ENCODE measurements at places on chromosomes 3 and 15. TPM values are rescaled to one million over a fixed set of nuclear protein-coding genes. Genes with fewer than 3 reads are reported as not detected.

- ATAC-seq: no peak
- no peaks in the 10 kb centered on the region for H3K27me3 ChIP-seq
- H3K4me1 ChIP-seq: no peaks in the 10 kb centered on the region
- H3K4me3 ChIP-seq: no peak overlapping the region
- H3K36me3 ChIP-seq: no peaks in the 10 kb centered on the region
These were observed 211.2 kb upstream of the STRIT1 start for GRCh38 chr3:155504682-155505081.

GRCh38 chr3:193729601-193730000 lies 136.6 kb downstream of the OPA1 start:
- no peaks in the 10 kb centered on the region for H3K36me3 ChIP-seq
- H3K27me3 ChIP-seq: no peaks in the 10 kb centered on the region
- no peak overlapping the region for H3K27ac ChIP-seq
- no peak overlapping the region for H3K4me3 ChIP-seq
- no peak for ATAC-seq

The COL8A1 gene
- not detected for total RNA-seq

- peak overlapping the region; percentile 49 for H3K4me3 ChIP-seq
- H3K36me3 ChIP-seq: peaks cover 99% of the 10 kb centered on the region
- no peaks in the 10 kb centered on the region for H3K27me3 ChIP-seq
- H3K27ac ChIP-seq: peak overlapping the region; percentile 79
- no peak for ATAC-seq
- peaks cover 69% of the 10 kb centered on the region for H3K4me1 ChIP-seq
These were observed 556.6 kb downstream of the FOXP1 start for GRCh38 chr3:71026634-71027578.

- peak overlapping the region; percentile 30 for H3K27ac ChIP-seq
- H3K4me1 ChIP-seq: peaks cover 42% of the 10 kb centered on the region
- no peaks in the 10 kb centered on the region for H3K27me3 ChIP-seq
- peak overlapping the region; percentile 26 for H3K4me3 ChIP-seq
- H3K36me3 ChIP-seq: no peaks in the 10 kb centered on the region
These were observed 3.6 kb downstream of the ZBTB38 start for GRCh38 chr3:141371882-141372281.

DNA sequence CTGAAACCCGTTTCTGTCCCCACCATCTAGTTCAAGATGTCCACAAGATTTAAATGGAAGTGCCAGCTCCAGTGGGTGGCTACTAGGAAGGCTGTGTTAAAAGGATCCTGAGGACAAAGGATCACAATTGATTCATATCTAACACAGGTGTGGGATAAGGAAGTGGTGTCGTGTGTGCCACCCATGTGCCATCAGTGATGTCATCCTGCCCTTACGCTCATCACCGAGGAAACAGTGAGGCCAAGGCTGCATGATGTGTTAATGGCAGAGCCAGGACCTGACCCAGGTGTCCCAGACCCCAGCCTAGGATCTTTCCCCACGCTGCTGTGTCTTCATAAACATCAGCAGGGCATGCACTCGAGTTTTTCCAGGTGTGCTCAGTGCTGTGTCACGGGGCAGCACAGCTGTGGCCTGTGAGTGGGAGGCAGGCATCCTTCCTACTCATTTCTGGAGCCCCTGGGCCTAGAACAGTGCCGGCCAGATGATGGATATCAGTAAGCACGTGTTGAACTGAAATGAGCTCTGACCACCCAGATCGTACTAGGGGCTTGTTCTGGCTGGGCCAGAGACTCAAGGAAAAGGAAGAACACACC lies 10.6 kb upstream of the TGM5 start:
- H3K36me3 ChIP-seq: no peaks in the 10 kb centered on the region
- no peak overlapping the region for H3K4me3 ChIP-seq
- ATAC-seq: peak; percentile 57
- no peak overlapping the region for H3K27ac ChIP-seq
- peaks cover 21% of the 10 kb centered on the region for H3K27me3 ChIP-seq

DNA sequence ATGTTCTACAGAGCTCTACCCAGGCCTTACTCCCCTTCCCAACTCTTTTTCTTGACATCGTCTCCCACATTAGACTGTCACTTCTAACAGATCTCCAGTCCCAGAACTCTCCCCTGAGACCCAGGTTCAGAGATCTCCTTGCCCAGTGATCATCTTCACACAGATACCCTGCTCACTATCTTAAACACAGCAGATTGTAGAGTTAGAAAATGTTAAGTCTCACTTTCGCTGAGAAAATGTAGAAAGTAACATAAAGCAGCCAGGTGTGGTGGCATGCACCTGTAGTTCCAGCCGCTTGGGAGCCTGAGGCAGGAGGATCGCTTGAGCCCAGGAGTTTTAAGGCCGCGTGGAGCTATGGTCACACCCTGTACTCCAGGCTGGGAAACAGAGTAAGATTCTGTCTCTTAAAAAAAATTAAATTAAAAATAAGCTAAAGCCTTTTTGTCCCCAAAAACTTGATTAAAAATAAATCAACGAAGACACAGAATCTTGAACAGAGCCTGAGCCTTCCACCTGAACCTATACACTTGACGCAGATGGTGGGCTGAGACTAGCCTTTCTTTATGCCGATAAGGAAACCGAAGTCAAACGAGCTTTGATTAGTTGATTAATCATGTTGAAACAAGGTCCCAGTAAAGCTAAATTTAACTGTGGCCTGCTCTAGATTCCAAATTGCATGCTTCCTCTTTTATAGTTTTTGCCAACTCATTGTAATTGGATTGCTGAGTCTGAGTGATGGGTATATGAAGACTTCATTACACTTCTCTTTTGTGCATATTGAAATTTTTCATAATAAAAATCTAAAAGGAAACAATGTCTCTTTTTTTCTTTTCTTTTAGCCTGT lies 31.3 kb upstream of the BLM start:
- peak; percentile 5 for ATAC-seq
- H3K36me3 ChIP-seq: no peaks in the 10 kb centered on the region
- no peaks in the 10 kb centered on the region for H3K27me3 ChIP-seq
- peak overlapping the region; percentile 91 for H3K27ac ChIP-seq
- peak overlapping the region; percentile 63 for H3K4me3 ChIP-seq

DNA sequence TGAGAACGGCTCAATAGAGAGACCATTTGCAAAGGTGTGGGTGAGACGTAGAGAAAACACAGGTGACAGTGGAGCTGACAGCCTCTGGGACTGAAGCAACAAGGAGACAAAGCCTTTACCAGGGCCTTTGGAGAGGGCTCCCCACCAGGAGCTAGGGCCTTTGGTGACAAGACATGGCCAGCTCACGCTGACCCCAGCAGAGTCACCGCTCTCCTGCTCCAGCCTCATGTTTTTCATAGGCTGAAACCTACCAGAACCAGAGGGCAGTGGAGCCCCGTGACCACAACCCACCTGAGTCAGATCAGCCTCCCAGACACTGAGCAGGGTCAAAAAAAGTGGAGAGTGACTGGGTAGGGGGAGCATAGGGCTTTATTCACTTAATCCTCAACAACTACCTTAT lies 214.7 kb downstream of the SHQ1 start:
- ATAC-seq: peak; percentile 72
- H3K4me3 ChIP-seq: peak overlapping the region; percentile 50
- H3K36me3 ChIP-seq: no peaks in the 10 kb centered on the region
- H3K27me3 ChIP-seq: peaks cover 8% of the 10 kb centered on the region
- H3K27ac ChIP-seq: peak overlapping the region; percentile 85

GRCh38 chr3:141578202-141578973 lies 91.6 kb downstream of the RASA2 start:
- no peak overlapping the region for H3K27ac ChIP-seq
- ATAC-seq: no peak
- no peaks in the 10 kb centered on the region for H3K27me3 ChIP-seq
- peaks cover 9% of the 10 kb centered on the region for H3K4me1 ChIP-seq
- H3K4me3 ChIP-seq: no peak overlapping the region
- peaks cover 94% of the 10 kb centered on the region for H3K36me3 ChIP-seq

DNA sequence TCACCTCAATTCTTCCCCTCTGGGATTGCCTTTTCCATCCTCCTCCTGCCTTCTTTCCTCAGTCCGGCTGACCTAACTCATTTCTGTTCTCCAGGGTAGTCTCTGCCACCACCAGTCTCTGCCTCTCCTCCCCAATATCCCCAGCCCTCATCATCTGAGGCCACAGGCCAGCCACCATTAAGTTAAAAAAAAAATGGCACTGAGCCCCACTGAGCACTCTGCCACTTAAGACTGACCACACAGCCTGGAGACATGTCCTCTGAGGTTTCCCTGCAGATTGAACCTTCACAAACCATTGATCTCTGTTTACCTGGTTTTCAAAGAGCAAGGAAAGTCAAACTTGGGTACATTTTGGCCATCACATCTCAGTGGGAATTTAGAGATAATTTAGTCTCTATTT lies 13.6 kb downstream of the LRRC2 start:
- ATAC-seq: no peak
- H3K4me3 ChIP-seq: no peak overlapping the region
- no peaks in the 10 kb centered on the region for H3K27me3 ChIP-seq
- no peaks in the 10 kb centered on the region for H3K36me3 ChIP-seq
- H3K27ac ChIP-seq: no peak overlapping the region

DNA sequence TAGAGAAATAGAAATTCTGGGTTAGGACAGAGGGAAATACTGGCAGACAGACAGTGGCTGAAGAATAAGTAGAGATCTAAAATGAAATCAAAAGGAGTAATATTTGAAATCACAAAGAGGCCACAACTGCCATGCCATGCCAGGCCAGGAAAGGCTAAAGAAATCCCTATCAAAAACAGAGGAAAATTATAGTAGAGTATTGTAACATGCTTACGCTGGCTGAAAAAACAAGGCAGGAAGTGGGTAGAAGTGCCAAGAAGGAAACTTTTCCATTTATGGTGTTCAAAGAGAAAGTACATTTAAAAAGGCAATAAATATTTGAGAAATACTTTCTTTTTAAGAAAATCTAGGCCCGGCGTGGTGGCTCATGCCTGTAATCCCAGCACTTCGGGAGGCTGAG lies 415.7 kb downstream of the PLCL2 start:
- no peaks in the 10 kb centered on the region for H3K36me3 ChIP-seq
- H3K4me3 ChIP-seq: peak overlapping the region; percentile 54
- H3K4me1 ChIP-seq: peaks cover 4% of the 10 kb centered on the region
- peak overlapping the region; percentile 21 for H3K27ac ChIP-seq

GRCh38 chr3:106276755-106277612 lies 408.2 kb upstream of the CBLB start:
- H3K27me3 ChIP-seq: no peaks in the 10 kb centered on the region
- H3K4me1 ChIP-seq: peaks cover 4% of the 10 kb centered on the region
- H3K36me3 ChIP-seq: no peaks in the 10 kb centered on the region
- H3K4me3 ChIP-seq: peak overlapping the region; percentile 4
- peak; percentile 60 for ATAC-seq
- H3K27ac ChIP-seq: peak overlapping the region; percentile 8

DNA sequence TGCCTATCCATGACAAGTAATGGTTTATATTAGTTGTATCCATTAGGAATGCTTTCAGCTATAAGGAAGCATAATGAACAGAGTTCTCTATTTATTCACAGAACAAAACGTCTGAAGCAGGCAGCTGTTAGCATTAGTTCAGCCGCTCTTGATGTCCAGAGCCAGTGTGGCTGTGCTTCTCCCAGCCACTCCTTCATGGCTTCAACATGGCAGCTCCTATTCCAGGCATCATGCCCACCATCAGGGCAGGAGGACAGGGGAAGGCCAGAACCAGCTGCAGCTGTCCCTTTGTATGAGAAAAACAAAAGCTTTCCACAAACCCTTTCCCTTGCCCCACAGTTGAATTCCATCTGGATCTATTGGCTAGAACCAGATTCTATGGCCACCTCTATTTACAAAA lies 12.9 kb upstream of the SNRK start:
- no peak overlapping the region for H3K4me3 ChIP-seq
- peaks cover 6% of the 10 kb centered on the region for H3K4me1 ChIP-seq
- ATAC-seq: no peak

GRCh38 chr3:52483577-52484381 lies 11.4 kb upstream of the STAB1 start:
- no peaks in the 10 kb centered on the region for H3K4me1 ChIP-seq
- no peaks in the 10 kb centered on the region for H3K27me3 ChIP-seq

DNA sequence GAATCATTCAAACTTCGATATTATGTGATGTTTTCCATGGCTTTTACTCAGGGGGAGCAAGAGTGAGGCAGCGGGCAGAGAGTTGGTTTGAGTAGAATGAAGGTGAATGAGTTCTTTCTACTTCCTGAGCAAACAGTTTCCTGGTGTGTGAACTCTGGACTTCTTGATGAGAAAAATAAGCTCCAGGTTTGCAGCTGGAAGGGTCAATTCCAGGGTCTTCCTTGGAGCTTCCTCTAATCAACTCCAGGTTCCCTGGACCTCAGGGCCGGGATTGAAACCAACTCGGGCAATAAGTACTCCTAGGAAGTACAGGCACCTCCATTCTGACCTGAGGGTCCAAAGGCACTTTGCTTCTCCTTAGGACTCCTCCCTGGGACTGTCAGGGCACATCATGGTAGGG lies 243.6 kb upstream of the ONECUT1 start:
- H3K27ac ChIP-seq: no peak overlapping the region
- no peaks in the 10 kb centered on the region for H3K36me3 ChIP-seq
- H3K4me3 ChIP-seq: no peak overlapping the region
- peaks cover 14% of the 10 kb centered on the region for H3K27me3 ChIP-seq
- H3K4me1 ChIP-seq: no peaks in the 10 kb centered on the region

DNA sequence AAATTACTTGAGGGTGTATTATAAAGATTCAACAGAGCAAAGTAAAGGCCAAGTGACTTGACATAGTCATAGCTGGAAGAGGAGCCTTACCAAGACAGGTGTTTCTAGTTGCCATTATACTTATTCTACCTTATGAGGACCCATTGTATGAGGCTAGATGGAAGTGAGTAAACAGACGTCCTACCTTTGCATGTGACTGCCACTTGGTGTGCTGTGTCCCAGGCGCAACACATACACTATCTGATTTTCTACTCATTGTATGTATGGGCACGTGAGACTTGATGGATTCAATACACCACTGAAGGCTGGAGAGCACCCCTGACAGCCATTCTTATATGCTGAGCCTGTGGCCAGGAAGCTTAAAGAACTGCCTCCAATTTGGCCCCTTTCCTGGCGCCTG lies 40.5 kb downstream of the BOC start:
- no peaks in the 10 kb centered on the region for H3K4me1 ChIP-seq
- no peak overlapping the region for H3K27ac ChIP-seq
- no peak for ATAC-seq
- no peak overlapping the region for H3K4me3 ChIP-seq
- no peaks in the 10 kb centered on the region for H3K36me3 ChIP-seq

GRCh38 chr3:40997711-40998519 lies 201.4 kb upstream of the CTNNB1 start:
- H3K27ac ChIP-seq: no peak overlapping the region
- H3K4me1 ChIP-seq: peaks cover 4% of the 10 kb centered on the region
- ATAC-seq: no peak
- no peak overlapping the region for H3K4me3 ChIP-seq
- peaks cover 12% of the 10 kb centered on the region for H3K27me3 ChIP-seq
- no peaks in the 10 kb centered on the region for H3K36me3 ChIP-seq

- H3K27ac ChIP-seq: no peak overlapping the region
- no peak for ATAC-seq
- H3K4me1 ChIP-seq: no peaks in the 10 kb centered on the region
- H3K27me3 ChIP-seq: no peaks in the 10 kb centered on the region
- no peaks in the 10 kb centered on the region for H3K36me3 ChIP-seq
These were observed 58.7 kb downstream of the USF3 start for GRCh38 chr3:113637756-113638155.

The MCTP2 gene
- total RNA-seq: 32.9 TPM

Measured in activated T-helper 17 cell treated with anti-CD3 and anti-CD28 coated beads, Interleukin-2, amount 50 U/mL, for 72 hours (primary cell).